ENCODE measurements at places on chromosomes 11 and 22. TPM values are rescaled to one million over a fixed set of nuclear protein-coding genes. Genes with fewer than 3 reads are reported as not detected.

GRCh38 chr22:42399315-42400271 is 32.6 kb downstream of the NFAM1 start:
- DNase-seq = peak; percentile 43

The MUC5AC gene
- total RNA-seq = 1.4 TPM

GRCh38 chr11:47062736-47063135 is 113.9 kb downstream of the ARFGAP2 start:
- no peak for DNase-seq

DNA sequence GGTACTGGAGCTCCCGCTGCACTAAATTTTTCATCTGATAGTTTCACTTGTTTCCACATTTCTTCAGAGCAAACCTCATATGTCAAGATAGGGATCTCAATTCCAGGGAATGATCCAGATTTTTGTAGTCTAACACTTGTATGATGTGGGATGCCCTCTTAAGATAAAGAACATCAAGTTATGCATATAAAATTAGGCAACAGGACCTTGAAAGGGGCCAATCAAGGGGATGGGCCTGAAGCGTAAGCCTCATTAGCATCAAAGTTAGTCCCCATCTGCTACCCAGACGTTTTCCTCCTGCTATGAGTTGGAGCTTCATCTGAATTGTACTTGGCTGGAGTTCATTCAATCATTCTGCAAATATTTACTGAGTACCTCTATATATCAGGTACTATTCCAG is 17.5 kb downstream of the PDGFD start:
- DNase-seq = no peak

GRCh38 chr11:104328512-104328907 is 164.6 kb upstream of the PDGFD start:
- DNase-seq = peak; percentile 27

DNA sequence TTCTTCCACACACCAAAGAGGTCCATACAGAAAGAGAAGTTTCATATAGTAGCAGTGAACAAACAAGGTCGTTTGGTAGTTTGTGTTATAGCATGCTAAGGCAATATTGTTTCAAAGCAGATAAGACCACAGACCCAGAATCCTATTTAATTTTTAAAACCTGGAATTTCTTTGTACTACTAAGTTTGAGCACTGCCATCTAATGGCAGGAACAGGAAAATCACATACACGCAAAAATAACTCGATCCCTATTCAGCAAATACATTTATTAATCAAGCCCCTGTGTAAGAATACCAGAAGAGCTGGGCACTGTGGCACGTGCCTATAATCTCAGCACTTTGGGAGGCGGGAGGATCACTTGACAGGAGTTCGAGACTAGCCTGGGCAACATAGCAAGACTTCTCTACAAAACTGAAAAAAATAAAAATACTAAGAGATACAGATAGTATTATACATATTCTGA is 2.9 kb upstream of the BTBD10 start:
- DNase-seq = peak; percentile 23

- DNase-seq = no peak
These were observed at the start of gene GAS2 for GRCh38 chr11:22666325-22666687. Gene GAS2 (plus strand): TSS chr11:22666611. CDS start chr11:22674870, 8,259 bp downstream.

GRCh38 chr22:43476341-43476740 is 64.5 kb downstream of the MPPED1 start:
- DNase-seq = no peak

DNA sequence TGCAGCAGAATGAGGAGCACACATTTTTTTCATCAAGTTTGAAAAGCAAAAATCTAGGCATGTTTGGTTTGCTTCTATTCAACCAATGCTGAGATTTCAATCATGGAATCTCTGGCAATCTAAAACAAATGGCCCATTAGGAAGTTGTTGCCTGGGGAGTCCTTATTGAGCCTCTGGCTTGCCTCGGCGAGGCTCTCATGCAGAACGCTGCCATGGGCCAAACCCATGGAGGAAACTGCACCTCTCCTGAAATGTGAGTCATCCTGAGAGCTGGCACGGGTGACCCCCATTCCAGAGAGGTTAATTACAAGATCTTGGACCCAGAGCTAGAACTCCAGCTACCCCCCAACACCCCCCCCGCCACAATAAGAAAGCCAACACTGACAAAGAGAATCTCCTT is 80.7 kb downstream of the MN1 start:
- DNase-seq = no peak

DNA sequence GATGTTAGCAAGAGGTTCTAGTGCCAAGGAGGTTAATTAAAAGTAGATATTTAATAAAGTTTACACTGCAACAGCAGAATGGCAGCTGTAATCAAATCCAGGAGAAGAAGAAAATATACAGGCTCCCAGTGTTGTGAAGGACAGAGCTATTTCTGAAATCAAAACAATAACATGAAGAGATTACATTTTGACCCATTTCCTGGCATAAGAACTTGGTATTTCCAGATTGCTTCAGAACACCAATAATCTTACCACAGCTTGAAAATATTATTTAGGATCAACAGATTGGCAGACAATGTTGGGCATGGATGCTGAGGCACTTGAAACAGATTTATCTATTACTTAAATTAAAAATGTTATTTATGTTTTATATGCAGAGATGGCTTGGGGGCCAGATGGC is 692.5 kb downstream of the KCNA4 start:
- DNase-seq = no peak

The MAP6 gene
- total RNA-seq = 10.4 TPM

The AMPD3 gene
- total RNA-seq = 6.0 TPM

The SLC22A9 gene
- 2.2 TPM for total RNA-seq

GRCh38 chr11:119607726-119608125 is 121.3 kb downstream of the NECTIN1 start:
- no peak for DNase-seq

The OR4C15 gene
- total RNA-seq = not detected

DNA sequence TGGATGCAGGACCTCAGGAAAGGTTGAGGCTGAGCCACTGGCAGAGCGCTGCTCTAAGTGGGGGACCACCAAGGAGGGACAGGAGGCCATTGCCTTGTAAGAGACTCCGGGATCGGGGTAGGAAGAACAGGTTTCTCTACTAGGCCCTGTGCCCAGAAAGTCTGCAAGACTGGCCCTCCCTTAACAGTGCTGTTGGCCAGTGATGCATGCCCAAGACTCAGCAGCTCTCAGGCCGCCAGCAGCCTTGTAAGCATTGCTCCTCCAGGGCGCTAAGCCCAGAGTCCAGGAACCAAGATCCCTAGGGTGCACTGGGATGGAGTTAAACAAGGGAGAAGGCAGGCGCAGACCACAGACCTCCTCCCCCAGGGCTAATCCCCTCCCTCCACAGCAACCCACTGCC is 39.3 kb upstream of the PANX1 start:
- no peak for DNase-seq

GRCh38 chr11:12827929-12828812 is 153.9 kb downstream of the TEAD1 start:
- peak; percentile 94 for DNase-seq

DNA sequence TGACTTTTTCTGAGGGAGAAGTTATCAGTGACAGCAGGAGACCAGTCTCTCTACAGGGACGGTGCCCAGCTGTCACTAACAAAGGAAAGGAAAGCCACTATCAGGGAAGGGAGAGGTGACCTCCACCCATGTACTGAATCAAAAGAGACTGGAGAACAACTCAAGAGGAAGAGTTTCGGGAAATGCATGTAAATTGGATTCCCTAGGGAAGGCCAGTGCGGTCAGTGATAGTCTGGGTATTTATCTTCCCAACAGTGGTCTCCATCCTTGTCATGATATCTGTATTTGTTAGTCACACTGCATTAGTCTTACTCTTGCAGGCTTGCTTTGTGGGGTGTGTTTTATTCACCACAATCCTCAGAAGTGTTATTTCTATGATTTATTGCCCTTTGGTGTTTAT is 193.4 kb upstream of the KIRREL3 start:
- peak; percentile 42 for DNase-seq

The TSKU gene
- 13.5 TPM for total RNA-seq

DNA sequence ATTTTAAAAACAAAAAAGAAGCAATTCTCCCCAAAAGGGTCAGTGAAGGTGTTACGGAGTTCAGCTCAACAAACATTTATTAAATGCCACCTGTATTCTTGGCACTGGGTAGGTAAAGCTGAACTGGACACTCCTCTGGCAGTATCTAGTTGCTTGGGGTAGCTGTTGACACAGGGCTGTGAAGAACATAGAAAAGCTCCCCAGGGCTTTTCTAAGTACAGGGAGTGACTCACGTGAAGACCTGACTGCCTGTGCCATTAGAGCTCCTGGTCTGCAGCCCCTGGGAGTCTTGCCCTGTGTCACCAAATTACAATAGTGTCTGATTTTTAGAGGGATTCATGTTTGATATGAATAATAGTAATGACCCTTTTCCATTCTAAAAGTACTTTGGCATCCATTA is 43.6 kb downstream of the COA4 start:
- no peak for DNase-seq

GRCh38 chr11:123391646-123392348 is 38.3 kb upstream of the GRAMD1B start:
- DNase-seq = no peak

- DNase-seq = no peak
These were observed 825.7 kb downstream of the FAM181B start for GRCh38 chr11:81907996-81908395.

The TTC36 gene
- 6.3 TPM for total RNA-seq

The GRIK4 gene
- total RNA-seq = 1.2 TPM

DNA sequence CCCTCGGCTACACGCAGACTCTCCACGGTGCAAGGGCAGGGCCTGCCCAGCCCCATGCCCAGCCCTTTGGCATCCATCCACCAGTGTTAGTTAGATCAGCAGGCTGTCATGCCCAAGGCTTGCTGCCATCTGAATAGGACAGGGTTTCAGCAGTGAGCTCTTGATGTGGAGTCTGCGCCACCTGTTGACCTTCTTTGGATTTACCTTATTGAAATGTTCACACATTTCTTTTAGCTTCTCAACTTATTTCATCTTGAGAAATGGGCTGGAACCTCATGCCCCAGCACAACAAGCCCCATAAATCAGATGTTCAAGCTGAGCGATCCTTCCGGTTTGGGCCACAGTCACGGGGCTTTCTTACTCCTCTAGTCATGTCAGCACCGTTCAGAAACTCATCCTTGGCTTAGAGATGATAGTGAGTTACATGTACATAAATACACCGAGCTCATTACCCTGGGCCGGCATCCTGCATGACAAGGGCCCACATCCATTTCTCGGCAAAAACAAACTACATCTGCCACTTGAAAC is 61.7 kb downstream of the PARVB start:
- peak; percentile 54 for DNase-seq

The SCUBE2 gene
- 79.4 TPM for total RNA-seq

DNA sequence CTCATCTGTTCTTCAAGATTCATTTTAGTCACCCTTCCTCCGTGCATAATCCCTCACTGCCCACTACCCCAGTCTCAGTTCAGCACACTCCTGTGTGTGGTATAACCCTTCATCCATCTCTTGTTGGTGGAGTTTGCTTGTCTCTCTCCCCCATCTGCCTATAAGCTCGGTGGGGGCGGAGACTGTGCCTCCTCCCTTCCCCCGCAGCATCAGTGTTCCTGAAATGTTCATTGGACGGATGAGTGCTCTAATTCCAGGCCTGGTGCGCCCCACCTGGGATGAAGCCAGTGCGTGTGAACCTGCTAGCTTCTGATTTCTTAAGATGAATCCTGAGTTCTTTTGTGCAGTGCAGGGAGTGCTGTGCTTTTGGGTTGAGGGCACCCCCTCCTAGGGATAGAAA is 100.0 kb downstream of the GRIK4 start:
- no peak for DNase-seq

GRCh38 chr11:107898270-107898669 is 30.0 kb upstream of the RAB39A start:
- peak; percentile 50 for DNase-seq

DNA sequence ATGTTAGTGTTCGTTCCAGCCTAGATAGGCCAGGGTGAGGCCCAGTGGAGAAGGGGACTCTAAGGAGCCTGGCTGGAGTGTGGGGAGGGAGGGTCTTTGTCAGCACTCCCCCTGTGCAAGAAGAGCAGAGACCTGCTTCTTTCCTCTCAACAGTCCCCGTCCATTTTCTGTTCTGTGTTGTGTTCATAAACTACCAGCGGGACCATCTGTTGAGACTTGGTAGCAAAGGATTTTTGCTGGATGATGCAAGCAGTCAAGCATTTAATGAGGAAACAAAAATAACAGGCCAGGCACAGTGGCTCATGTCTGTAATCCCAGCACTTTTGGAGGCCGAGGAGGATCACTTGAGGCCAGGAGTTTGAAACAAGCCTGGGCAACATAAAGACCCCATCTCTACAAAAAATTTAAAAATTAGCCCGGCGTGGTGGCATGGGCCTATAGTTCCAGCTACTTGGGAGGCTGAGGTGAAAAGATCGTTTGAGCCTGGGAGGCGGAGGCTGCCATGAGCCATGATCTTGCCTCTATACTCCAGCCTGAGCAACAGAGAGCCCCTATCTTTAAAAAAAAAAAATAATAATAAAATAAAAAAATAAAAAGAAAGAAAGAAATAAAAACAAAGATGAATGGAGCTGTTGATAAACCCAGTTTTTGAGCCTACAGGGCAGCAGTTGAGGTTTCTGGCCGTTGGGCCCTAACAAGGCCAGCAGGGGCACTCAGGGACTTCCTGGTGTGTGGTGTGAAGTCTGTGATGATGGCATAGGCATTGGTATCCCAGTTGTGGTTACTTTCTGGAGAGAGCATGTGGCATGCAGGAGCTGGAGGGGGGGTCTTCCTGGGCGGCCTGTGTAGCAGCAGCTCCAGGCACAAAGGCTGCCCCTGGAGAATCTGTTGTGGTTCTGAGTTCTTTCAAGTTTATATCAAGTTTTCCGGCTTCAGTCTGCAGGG is 1.7 kb upstream of the TXNRD2 start:
- peak; percentile 93 for DNase-seq

The APOL5 gene
- not detected for total RNA-seq

The SCGB1A1 gene
- not detected for total RNA-seq

GRCh38 chr11:122749005-122749687 is 89.2 kb upstream of the CRTAM start:
- DNase-seq = peak; percentile 66

DNA sequence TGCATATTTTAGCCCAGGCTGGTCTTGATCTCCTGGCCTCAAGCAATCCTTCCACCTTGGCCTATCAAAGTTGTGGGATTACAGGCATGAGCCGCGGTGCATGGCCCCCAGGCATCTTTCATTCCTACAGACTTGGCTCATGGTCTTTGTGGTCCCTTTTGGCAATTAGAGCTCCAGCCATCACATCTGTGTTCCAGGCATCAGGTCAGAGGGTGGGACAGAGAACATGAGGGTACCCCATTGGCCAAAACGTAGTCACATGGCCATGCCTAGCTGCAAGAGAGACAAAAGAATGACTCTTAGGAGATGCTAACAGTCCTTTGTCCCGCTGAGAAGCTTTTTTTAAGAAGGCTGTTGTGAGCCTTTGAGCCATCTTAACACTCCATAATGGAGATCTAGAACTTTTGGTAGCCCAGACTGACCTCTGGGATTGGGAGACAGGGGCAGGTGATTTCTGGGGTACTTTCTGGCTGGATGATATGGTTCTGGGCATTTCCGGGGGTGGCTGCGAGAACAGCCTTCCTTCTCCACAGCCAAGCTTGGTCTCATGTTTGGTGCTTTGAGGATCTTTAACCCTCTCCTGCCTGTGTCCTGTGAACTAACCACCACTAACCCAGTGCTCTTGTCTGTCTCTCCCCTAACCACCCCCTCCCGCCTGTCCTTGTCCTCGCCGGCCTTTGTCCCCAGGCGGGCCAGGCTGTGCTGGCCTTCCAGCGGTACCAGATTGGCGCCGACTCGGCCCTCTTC is 18.4 kb upstream of the TAB1 start:
- no peak for DNase-seq

The CASP5 gene
- total RNA-seq = not detected

The OR8D1 gene
- 7.9 TPM for total RNA-seq

GRCh38 chr11:115505175-115505574 is 960 bp upstream of the CADM1 start:
- DNase-seq = no peak

- DNase-seq = no peak
These were observed 57.9 kb downstream of the CD82 start for GRCh38 chr11:44623341-44623730.

GRCh38 chr11:43316451-43316850 is 4.7 kb downstream of the API5 start:
- DNase-seq = no peak
